NCI-H2029 treated with DMSO at 0.1 percent for 48 hours (cell line): ENCODE measurements at places on chromosomes 2 and 18.

DNA sequence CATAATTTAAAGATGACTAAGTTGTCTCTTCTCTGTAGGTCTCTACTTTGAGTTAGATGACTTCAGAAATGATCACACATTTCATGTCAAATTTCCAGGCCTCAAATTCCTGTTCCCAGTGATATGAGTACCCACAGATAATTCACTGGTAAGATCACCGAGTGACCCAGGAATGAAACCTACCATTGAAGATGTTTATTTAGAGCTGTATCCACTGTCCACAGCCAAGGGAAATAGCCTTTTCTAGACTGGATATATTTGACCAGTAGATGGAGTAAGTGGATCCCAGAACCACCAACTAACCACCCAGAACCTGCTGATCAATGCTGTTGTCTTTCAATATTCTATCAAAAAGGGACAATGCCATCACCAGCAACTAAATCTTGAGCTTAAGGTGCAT is 238.8 kb downstream of the SLC8A1 start:
- no peak for DNase-seq

DNA sequence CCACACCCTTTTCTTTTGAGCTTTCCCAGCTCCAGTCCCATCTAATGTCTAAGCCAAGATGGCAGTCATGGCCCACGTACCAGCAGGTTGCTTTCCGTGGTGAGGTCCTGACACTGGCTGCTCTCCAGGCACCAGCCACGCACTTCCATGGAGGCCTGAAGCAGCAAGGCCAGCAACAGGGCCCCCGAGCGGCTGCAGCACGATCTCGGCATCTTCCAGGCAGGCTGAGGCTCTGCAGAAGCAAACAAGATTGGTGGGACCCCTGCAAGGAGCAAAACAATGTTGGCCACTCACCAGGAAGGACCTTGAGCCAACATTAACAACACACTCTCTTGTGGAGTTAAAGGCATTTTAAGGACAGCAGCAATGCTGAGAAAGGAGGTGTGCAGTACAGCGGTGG is 3.8 kb downstream of the POMC start:
- no peak for DNase-seq

- DNase-seq: no peak
Observed at GRCh38 chr2:105808423-105809096, 63.8 kb downstream of the NCK2 start.

DNA sequence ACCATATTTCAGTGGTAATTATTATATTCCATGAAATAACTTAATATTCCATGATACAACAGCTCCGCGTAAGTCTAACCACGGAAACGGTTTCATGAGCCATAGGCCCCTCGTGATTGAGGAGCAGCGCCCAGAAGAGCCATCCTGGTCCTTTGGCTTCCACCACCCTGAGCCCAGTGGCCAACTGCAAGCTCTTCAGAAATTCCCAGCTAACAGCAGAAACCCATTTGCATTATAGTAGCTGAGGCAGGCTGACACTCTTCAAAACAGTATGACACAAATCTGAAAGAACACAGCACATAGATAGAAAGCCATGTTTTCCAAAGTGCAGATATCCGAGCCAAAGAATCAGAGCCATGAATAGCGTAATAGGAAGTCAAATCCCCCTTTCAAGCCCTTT is 120.9 kb upstream of the NFATC1 start:
- DNase-seq: no peak

DNA sequence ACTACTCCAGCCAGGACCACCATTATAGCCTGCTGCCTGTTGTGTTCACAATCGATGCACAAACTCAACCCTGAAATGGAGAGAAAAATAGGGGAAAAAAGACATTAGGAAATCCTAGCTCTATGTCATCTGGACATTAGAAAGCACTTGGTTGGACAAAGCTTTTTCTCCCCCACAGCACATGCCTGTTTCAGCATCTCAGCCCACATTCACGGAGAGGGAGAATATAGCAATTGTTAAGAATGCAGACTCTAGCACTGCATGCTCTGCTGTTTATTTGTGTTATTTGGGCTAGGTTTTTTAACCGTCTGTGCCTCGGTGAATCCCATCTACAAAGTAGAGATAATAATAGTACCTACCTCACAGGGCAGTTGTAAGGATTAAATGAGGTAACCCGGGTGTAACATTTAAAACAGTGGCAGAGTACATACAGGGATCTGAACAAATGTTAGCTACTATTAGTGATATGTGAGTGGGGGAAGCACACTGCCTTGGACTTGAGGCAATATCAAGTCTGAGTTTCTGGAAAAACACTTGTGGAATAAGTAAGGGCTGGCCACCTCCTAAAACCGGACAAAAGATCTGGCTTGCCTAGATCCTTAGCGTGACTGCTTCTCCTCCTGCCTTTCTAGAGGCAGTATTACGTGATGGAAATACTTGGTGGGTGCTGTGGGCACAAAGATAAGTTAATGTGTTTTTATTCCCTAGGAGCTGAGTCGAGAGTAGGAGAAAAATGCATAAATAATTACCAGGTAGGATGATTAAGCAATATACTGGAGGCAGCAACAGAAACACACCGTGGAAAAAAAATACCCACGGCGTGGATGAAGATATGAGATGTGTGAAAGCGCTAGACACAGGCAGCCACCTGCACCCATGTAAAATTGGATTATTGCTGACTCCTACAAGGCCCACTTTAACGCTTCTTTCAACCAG is 1.0 kb upstream of the PPP1CB start:
- no peak for DNase-seq

- DNase-seq: no peak
Observed at GRCh38 chr2:239385096-239386000, 15.5 kb downstream of the HDAC4 start.

GRCh38 chr2:109272461-109272860 is 143.5 kb downstream of the SH3RF3 start:
- no peak for DNase-seq

GRCh38 chr18:30451981-30452380 is 590.6 kb downstream of the DSC3 start:
- no peak for DNase-seq

GRCh38 chr2:36973320-36973719 is 7.0 kb upstream of the STRN start:
- no peak for DNase-seq

GRCh38 chr2:51718881-51719280 is 686.9 kb upstream of the NRXN1 start:
- DNase-seq: no peak

GRCh38 chr18:78192054-78192453 is 787.6 kb upstream of the SALL3 start:
- peak; percentile 79 for DNase-seq

DNA sequence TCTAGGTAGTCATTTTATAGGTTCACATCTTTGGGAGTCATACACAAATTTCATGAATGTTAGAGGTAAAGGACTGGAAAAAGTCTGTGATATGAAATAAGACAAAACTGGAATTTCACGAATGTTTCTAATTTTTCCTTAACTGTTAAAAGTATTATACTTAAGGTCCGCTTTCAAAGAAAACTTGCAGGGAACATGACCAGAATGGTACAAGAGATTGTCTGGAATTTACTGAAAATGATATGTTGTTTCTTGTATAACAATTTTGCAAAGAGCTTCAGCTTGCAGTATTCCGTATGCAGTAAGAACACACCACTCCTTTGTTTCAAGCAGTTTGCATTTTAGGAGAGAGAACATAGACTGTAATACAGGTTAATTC is 1.6 kb downstream of the DDX1 start:
- no peak for DNase-seq

- DNase-seq: no peak
Observed at GRCh38 chr2:1591461-1591770, 152.9 kb downstream of the PXDN start.

- DNase-seq: no peak
Observed at GRCh38 chr2:1884933-1885580, 140.7 kb upstream of the PXDN start.

DNA sequence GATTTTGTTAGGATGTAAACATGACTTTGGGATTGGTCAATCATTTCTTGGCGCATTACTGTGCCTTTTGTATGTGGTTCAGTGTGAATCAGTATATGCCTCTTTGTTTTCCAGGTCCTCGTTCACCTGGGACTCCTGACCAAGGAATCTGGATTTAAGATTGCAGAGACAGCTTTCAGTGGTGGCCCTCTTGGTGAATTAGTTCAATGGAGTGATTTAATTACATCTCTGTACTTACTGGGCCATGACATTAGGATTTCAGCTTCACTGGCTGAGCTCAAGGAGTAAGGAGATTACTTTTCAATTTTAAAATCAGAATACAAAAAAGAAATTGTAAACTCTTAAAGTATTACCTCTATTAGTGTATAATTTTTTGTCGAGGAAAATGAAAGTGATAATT is 87.6 kb downstream of the MGAT5 start:
- no peak for DNase-seq

GRCh38 chr2:140630557-140630956 is 1500.3 kb downstream of the LRP1B start:
- DNase-seq: no peak

- no peak for DNase-seq
Observed at GRCh38 chr18:48788373-48788772, 162.4 kb downstream of the SMAD7 start.

DNA sequence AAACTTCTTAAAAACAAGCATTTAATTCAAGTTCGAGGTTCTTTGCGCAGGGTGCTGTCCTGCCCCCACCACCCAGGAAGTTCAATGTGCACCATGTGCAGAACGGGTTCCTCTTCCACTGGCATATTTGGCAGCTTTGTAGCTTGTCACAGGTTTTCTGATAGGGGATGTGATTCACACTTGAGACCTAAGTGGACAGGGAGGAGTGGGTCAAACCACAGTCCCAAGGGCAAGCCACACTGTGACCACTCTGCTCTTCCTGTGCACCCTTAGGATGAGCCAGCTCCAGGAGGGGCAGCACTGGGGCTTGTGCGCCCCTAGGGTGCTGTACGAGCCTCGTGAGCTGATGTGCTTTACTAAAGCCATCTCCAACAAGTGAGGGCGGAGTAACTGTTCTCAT is 82.5 kb downstream of the TGFA start:
- DNase-seq: no peak

GRCh38 chr2:138071720-138072719 is 107.7 kb downstream of the HNMT start:
- DNase-seq: peak; percentile 95

GRCh38 chr2:232310121-232310520 is 68.4 kb upstream of the ALPP start:
- no peak for DNase-seq
